ENCODE measurements at places on chromosomes 12 and 14. TPM values are rescaled to one million over a fixed set of nuclear protein-coding genes. Genes with fewer than 3 reads are reported as not detected.

DPF3 gene
- 1.6 TPM for total RNA-seq

GALNT9 gene
- 2.4 TPM for total RNA-seq

NAV3 gene
- total RNA-seq = 10.6 TPM

KNTC1 gene
- 31.7 TPM for total RNA-seq

SDSL gene
- 8.8 TPM for total RNA-seq

KRT75 gene
- total RNA-seq = 1.4 TPM

PKP2 gene
- total RNA-seq = not detected

CLEC1B gene
- total RNA-seq = not detected

RNASE4 gene
- total RNA-seq = 54.9 TPM

IFNG-AS1 gene
- 0.86 TPM for total RNA-seq

STK38L gene
- 57.1 TPM for total RNA-seq

SRGAP1 gene
- 35.8 TPM for total RNA-seq
